RPMI8226 (cell line): ENCODE measurements at places on chromosomes 7 and 10.

DNA sequence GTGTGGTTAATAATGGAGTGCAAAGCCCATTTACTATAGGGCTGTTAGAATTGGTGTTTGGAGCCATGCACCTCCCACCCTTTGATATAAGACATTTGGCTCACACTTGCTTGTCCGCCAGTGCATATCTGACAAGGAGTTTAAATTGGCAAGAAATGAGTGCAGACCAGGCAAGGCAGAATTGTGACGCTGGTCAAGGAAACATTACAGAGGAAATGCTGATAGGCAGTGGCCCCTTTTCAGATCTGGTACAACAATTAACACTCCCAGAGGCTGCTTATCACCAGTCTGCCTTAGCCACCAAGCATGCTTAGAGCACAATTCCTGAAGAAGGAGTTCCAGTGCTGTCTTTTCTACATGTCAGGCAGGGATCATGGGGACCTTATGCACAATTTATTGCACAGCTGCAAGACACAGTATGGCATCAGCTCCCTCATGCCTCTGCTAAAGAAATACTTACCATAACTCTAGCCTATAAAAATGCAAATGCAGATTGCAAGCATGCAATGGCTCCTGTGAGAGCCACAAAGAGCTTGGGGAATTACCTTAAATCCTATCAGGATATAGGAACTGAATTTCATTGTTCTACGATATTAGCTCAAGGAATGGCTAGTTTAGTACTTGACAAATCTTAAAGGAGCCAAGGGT is 35.2 kb downstream of the OR13A1 start:
- no peak for DNase-seq

DNA sequence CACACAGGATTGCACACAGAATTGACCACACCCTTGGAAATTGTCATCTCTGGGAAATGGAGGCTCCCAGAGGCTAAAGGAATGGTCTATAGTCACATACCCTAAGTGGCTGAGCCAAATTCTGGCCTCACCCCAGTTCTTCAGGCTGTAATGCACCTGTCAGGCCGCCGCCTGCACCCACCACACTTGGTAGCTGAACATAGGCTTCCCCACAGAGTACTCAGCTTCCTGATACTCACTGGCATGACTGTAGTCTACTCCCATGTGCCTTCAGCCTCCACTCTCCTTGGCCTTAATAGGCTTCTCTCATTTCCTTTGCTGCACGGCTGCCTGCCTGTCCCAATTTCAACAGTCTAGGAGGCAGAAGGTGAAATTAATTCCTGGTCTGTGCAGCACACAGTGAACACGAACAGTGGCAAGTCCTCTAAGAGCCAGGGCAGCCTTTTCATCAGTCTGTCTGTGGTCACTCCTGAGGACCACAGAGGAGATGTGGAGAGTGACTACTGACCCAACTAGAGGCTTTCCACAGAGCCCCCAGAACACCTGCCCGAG is 42.5 kb downstream of the NUDCD3 start:
- DNase-seq, result no peak

DNA sequence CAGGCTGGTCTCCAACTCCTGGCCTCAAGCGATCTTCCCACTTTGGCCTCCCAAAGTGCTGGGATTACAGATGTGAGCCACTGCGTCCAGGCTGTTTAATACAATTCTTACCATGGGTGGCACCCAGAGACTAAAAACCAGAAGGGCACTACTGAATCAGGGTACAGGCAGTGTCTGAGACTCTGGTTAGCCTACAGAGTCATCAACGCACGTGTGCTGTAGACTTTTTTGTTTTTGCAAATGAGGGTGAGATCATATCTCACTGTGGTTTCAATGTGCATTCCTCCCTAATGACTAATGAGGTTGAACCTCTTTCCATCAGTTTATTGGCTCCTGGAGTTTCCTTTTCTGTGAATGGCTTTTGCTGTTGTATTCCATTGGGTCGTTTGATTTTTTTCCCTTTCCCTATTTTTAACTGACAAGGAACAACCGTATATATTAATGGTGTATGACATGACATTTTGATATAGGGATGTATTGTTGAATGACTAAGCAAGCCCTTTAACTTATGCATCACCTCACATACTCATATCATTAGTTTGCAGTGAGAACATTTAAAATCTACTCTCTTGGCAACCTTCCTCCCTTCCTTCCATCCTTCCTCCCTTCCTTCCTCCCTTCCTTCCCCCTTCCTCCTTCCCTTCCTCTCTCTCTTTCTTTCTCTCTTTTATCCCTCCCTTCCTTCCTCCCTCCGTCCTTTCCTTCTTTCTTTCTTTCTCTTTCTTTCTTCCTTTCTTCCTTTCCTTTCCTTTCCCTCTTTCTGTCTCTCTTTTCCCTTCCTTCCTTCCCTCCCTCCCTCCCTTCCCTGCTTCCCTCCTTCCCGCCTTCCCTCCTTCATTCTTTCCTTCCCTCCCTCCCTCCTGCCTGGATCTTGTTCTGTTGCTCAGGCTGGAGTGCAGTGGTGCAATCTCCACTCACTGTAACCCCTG is 9.3 kb upstream of the TMEM270 start:
- DNase-seq, result peak; percentile 92

GRCh38 chr10:84329196-84329611 is 815 bp downstream of the CCSER2 start:
- DNase-seq, result peak; percentile 12

- DNase-seq, result no peak
Observed at GRCh38 chr7:65749039-65749438, 123.8 kb upstream of the VKORC1L1 start.

DNA sequence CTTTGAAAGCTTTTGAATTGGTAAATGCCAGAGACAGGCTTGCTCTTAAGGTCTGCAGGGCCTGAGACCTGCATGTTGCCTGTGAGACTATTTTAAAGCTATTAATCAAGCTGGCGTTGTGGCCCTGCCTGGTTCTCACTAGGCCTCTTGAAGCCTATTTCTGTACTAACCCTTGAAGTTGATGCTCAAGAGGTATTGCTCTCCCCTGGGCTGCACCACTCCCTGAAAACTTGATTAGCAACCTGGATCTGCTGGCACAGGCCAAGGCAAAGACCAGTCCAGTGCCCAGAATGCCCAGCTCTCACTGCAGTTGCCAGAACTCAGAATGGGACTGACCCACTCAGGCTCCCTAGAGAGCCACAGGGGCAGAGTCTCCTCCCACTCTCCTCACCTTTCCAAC is 220.0 kb upstream of the MEOX2 start:
- no peak for DNase-seq

DNA sequence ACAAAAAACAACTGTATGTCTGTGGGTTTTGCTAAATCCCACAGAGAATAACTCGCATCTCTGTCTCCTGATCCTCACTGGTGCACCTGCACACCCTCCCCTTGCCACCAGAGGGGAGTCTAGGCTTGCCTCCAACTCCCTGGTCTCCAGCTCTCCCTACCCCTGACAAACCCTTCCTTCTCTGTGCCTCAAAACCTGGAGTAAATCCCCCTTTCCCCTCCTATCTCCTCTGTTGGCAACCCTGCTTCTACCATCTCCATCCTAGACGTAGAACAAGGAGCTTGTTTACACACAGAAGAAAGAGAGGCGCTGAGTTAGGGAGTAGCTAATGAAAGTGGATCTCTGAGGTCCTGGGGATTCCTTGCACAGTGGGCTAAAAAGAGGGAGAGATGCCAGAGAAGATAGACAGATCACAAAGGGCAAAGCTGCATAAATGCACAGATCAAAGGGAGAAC is 6.0 kb downstream of the MBLAC1 start:
- peak; percentile 81 for DNase-seq

- no peak for DNase-seq
Observed at GRCh38 chr10:31099094-31099493, 67.4 kb upstream of the ZNF438 start.

- DNase-seq, result no peak
Observed at GRCh38 chr7:159119851-159120539, 24.7 kb downstream of the VIPR2 start.

GRCh38 chr10:104892879-104893617 is 252.0 kb downstream of the SORCS3 start:
- no peak for DNase-seq

DNA sequence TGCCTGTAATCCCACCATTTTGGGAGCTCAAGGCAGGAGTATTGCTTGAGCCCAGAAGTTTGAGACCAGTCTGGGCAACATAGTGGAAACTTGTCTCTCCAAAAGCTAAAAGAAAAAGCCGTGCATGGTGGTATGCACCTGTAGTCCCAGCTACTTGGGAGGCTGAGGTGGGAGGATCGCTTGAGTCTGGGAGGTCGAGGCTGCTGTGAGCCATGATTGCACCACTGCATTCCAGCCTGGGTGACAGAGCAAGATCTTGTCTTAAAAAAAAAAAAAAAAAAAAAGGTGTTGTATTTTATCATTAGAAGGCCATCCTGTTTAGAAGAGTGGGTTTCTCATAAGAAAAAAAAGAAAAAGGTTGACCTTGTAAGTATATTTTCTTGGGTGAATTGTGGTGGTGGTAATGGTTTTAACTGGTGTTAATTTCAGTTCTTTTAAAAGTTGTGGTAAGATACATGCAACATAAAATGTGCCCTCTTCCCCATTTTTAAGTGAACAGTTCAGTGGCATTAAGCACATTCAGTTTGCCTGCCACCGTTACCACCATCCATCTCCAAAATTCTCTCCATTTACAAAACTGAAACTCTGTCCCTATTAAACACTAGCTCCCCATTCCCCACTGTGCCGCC is 34.7 kb downstream of the GRIFIN start:
- no peak for DNase-seq
